ENCODE measurements at places on chromosomes 1 and 21.

DNA sequence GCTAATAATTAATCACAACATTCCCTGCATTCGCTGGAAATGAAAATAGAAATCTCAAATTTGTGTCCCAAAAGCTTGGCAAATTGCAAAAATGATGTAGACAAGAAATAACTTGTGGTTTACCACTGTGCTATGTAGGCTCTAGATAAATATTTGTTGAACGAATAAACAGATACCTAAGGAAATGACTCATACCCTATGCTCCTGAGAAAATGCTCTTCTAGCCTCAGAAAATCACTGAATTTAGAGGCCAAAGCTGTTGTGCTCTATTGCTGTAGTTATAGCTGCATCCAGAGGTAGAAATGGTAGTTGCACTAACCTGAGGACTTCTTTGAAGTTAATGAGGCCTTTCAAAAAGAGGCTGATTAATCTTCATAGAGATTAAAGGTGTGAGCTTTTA, 142.0 kb upstream of the ZNHIT6 start:
- no peak for DNase-seq

DNA sequence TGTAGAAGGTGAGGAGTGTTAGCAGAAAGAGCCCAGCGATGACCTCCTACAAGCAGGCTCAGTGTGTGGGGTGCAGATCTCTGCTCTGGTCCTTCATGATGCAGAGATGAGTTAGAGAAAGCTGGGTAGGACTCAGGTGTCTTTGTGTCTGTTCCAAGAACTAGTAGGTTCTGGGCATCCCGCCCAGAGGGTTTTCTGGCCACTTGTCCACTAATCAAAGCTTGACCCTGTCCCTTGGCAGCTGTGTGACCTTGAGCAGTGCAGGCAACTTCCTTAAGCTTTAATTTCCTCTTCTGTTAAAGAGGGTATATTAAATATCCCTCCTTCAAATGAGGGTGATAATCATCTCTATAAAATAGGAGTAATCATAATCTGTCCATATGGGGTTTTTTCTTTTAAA, 54.7 kb upstream of the WNT4 start:
- no peak for DNase-seq

DNA sequence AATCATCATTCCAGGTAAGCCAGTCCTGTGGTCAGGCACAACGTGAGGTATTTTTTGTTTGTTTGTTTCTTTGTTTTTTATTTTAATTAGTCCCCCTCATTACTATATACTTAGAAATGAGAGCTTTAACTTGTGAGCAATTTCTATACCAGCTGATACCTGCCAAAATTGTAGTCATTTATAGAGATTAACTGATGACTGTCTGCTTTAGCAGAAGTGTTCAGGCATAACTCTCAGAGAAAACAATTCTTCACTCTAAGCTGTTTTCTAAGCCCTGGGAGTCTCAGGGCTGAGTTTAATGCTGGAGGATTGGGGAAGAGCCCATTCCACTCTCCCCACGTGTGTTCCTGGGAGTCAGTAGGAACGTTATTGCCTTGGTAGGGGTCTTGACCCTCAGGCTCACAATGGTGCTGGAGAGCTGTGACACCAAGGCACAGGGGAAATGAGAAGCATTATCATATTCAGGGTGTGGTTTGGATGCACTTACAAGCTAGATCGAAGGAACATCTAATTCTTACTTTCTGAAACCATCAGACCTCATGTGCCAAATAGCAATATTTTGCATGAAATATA, 168.2 kb downstream of the CLIC6 start:
- no peak for DNase-seq

DNA sequence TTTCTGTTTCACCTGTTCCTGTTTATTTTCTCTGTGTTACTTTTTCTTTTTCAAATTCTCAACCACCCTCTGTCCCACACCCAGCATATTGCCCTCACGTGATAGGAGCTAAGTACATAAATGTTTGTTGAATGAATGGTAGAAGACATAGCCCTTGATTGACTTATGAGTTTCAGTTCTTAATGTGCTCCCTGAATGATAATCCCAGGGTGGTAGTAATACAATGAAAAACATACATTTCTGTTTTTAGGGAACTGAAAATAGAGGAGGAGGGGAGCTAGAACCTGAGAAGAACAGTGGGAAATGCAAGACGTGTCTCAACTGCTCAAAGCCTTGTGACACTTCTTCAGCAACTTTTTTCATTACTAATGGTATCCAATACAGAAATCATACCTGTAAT, 147.1 kb downstream of the SPATA46 start:
- DNase-seq, result no peak

DNA sequence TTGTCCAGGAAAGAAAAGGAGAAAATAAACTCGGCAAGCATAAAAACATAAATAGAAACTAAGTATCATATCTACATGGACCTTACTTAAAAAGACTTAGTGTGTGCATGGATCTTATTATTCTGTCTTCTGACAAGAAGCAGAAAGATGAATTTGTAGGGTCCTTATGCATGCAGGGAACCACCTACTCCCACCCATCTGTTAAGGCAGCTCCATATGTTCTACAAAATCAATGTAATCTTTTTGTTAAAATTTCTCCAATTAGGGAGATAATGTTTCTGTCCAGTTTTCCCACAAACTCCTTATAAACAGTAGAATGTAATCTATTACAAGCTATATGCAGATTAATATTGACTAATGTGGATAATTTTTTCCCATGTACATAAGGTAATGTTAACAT, 13.9 kb upstream of the PTPN14 start:
- DNase-seq, result no peak

DNA sequence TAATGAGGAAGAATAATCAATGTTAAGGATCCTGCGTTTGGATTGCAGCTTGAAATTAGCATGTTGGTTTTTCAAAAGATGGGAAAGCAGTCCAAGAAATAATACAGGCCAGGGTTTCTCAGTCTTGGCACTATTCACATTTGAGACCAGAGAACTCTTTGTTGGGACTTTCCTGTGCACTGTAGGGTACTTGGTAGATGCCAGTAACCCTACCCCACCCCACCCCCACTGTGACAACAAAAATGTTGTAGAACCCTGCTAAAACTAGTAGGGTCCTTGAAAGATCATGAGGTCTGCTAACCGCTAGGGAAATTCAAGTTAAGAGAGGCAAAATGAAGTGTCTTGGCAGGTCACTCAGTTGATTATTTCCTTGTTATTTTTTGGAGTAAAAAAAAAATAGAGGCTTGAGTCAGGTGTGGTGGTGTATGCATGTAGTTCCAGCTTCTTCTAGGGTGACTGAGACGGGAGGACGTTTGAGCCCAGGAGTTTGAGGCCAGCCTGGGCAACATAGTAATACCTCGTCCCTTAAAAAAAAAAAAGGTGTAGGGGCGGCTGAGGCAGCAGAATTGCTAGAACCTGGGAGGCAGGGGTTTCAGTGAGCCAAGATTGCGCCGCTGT, 53.3 kb downstream of the SPEN start:
- DNase-seq, result no peak

GRCh38 chr21:43572446-43572845, 86.8 kb downstream of the HSF2BP start:
- DNase-seq, result no peak

GRCh38 chr1:119631433-119632102, 16.5 kb downstream of the ZNF697 start:
- DNase-seq, result no peak

GRCh38 chr1:112298558-112298957, 97.5 kb upstream of the CTTNBP2NL start:
- no peak for DNase-seq

GRCh38 chr1:166302989-166303758, 136.4 kb upstream of the FAM78B start:
- DNase-seq, result no peak

DNA sequence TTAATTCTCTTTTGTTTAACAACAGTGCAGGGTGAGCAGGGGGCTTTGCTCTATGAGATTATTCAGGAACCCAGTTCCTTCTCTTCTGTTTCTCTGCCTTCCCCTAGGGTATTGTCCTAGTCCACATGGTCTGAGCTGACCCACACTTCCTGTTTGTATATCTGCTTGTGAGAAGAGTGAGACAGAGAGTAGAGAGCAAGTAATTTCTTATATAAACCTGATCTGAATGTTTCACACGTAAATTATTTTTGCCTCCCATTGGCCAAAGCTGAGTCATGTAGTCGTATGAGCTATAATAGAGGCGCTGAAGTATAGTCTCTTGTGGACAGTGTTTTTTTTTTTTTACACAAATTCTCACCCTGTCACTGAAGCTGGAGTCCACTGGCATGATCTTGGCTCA, 134.2 kb upstream of the SERTAD4 start:
- no peak for DNase-seq

GRCh38 chr21:24316277-24316922, 1290.9 kb downstream of the MRPL39 start:
- DNase-seq, result no peak

GRCh38 chr1:228778466-228778865, 43.2 kb downstream of the RHOU start:
- DNase-seq, result no peak

GRCh38 chr1:70033266-70033873, 172.0 kb downstream of the LRRC40 start:
- no peak for DNase-seq

- peak; percentile 40 for DNase-seq
Measured at GRCh38 chr1:27536767-27537166, 46.8 kb upstream of the WASF2 start.

DNA sequence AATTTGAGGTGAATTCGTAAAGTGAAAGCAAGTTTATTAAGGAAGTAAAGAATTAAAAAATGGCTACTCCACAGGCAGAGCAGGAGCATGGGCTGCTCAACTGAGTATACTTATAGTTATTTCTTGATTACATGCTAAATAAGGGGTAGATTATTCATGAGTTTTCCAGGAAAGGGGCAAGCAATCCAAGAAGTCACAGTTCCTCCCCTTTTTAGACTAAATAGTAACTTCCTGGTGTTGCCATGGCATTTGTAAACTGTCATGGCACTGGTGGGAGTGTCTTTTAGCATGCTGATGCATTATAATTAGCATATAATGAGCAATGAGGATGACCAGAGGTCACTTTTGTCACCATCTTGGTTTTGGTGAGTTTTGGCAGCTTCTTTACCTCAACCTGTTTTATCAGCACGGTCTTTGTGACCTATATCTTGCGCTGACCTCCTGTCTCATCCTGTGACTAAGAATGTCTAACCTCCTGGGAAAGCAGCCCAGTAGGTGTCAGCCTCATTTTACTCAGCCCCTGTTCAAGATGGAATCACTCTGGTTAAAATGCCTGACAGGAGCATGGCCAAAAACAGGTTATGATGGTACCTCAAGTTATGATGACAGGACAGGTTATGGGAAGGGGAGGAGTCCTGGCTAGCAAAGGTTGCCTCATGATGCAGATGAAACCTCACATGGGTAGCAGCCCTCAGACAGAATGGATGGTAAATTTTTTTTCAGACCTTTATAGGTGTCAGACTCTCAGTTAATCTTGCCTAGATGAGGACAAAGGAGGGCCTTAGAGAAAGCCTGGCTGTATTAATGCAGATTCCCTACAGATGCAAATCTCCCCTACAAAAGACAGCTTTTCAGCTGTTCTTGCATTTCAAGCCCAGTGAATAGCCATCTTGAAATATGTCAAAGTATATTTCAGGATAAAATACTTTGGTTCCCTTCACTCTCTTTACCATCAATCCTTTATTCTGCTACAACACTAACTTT, 49.7 kb downstream of the SIPA1L2 start:
- no peak for DNase-seq

DNA sequence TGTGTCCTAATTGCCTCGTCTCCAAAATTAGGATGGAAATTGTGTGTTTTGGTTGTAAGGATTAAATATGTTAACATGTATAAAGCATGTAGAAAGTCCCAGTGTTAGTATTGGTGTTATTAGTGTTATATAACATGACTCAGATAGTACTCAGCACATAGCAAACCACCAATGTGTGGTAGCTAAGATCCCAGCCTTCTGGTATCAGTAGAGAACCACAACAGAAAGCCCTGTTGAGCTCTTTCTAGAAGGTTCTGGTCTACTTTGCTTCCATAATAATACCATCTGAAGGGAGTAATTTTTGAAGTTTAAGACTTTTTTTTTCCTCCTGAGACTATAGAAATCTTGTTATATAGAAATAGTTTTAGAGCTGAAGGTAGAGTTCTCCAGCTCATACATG, 259.3 kb upstream of the SGIP1 start:
- DNase-seq, result no peak

DNA sequence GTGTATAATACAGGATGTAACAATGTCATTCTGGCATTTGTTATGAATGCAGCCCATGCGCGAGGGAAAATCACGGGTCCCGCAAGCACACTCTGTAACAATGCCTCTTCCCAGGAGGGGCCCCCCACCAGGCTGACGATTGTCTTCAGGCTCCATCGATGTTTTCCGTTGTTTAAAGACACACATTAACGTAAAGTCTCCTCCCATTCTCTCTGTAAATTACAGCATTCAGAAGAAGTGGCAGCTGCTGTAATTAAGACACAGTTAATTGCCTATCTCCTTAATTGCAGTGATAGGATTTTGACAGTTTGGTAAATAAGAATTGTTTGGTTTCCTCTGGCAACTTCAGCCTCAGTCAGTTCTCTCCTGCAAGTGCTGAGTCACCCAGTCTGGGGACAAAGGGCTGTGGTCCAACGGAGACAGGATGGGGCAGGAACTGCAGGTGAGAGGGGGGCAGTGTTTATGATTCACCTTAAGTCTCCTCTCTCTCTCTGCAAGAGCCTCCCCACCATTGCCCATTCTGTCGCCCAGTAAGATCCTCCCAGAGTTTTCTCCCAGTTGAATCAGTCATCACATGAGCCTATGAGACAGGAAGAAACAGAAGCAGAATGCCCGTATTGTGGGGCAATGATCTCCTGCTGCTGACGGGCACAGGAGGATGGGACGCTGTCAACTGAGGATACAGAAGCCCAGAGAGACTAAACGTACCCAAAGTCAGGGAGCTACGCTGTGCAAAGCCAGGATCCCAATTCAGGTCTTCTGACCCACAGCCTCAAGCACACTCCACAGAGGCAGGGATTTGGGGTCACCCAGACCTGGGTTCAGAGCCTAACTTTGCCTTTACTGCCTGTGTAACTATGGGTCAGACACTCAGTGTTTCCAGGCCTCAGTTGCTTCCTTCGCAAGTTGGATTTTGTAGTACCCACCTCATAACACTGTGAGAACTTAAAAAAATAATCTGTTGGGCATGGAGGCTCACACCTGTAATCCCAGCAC, 110.0 kb downstream of the ADSS2 start:
- DNase-seq, result peak; percentile 29

- no peak for DNase-seq
Measured at GRCh38 chr1:143643148-143643885, 328.5 kb downstream of the FAM72C start.

DNA sequence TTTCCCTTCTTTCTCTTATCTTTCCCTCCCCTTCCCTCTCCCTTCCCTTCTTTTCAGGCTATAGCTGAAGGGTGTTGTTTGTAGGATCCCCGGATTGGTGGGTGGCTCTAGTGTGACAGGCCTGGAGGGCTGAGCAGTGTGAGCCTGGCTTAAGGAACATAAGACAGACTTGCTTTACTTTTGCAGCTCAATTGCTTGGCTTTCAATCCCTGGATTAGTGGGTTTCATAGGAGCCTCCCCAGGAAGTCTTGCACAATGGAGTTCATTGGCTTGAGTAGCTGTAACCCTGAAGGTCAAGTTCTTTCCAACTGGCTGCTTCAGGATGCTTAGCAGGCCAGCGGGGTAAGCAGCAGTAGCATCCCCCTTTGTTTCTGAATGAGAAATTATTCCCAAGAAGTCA, 126.7 kb downstream of the CAMTA1 start:
- no peak for DNase-seq

GRCh38 chr21:42465008-42465802, 30.8 kb downstream of the RSPH1 start:
- DNase-seq, result no peak

GRCh38 chr1:39395357-39395831, 96.0 kb upstream of the BMP8A start:
- DNase-seq, result no peak

GRCh38 chr1:46180082-46180616, 3.9 kb upstream of the P3R3URF start:
- DNase-seq, result peak; percentile 78

- no peak for DNase-seq
Measured at GRCh38 chr1:52727956-52728656, 1.9 kb downstream of the ZYG11B start.

All from SHP77 treated with DMSO at 0.1 percent for 48 hours (cell line).